WTC11 (cell line): ENCODE measurements at places on chromosomes 13 and 19. TPM values are rescaled to one million over a fixed set of nuclear protein-coding genes. Genes with fewer than 3 reads are reported as not detected.
A peak's percentile ranks its signal among the peaks of the same experiment; 100 is the strongest.

DNA sequence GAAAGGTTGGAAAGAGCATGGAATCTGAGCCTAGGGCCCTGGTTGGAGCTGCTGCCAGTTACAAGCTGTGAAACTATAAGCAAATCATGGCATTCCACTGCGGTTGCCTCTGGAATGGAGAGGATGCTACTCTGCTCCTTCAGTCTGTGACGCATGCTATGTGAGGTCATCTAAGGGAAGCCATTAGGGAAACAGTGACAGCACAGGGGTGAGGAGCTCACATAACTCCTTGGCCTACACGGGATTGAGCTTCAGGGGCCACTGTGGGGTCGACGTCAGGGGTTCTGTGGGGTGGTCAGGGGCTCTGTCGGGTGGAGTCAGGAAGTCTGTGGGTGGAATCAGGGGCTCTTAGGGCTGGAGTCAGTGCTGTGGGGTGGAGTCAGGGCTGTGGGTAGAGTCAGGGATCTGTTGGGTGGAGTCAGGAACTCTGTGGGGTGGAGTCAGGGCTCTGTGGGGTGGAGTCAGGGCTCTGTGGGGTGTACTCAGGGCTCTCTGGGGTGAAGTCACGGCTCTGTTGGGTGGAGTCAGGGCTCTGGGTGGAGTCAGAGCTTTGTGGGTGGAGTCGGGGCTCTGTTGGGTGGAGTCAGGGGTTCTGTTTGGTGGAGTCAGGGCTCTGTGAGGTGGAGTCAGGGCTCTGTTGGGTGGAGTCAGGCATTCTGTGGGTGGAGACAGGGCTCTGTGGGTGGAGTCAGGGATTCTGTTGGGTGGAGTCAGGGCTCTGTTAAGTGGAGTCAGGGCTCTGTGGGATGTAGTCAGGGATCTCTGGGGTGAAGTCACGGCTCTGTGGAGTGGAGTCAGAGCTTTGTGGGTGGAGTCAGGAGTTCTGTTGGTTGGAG, 35.8 kb upstream of the MEDAG start:
- peak; percentile 83 for DNase-seq

DNA sequence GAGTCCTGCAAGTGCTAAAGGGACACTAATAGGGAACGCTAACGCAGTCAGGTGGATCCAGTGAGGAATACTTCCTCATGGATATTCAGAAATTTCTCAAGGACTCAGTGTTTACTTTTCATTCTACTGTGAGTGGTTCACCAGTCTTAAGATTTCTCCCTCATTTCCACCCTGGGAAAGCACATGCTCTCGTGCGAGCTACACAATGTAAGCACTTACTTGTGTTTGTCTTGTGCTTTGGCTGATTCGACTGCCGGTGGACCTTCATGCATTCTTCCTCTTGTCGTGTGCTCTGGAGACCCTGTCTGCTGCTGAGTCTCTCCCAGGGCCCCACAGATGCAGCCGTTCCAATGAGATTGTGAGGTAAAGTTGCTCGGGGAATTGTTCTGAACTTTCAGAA, 180.1 kb downstream of the NUFIP1 start:
- no peak for DNase-seq

PRR22 gene
- total RNA-seq, result 2.6 to 3.3 TPM (median 3.0 TPM) in 3 replicates

SLITRK6 gene
- 0.04 to 0.41 TPM (median 0.07 TPM) in 3 replicates for total RNA-seq

MAB21L1 gene
- total RNA-seq, result 0.07 to 0.30 TPM (median 0.15 TPM) in 3 replicates

PCP2 gene
- 0.48 to 1.1 TPM (median 0.85 TPM) in 3 replicates for total RNA-seq

FAM216B gene
- total RNA-seq, result not detected in 3 replicates

URAD gene
- not detected in 3 replicates for total RNA-seq
